ENCODE measurements at places on chromosomes 1 and 21.

DNA sequence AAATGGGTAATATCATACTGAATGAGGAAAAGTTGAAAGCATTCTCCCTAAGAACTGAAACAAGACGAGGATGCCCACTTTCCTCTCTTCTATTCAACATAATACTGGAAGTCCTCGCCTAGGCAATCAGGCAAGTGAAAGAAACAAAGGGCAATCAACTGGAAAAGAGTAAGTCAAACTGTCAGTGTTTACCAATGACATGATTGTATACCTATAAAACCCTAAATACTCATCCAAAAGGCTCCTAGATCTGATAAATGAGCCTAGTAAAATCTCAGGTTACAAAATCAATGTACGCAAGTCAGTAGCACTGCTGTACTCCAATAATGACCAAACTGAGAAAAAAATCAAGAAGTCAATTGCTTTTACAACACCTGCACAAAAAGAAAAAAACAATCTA, 575.8 kb upstream of the PRMT6 start:
- DNase-seq = no peak

DNA sequence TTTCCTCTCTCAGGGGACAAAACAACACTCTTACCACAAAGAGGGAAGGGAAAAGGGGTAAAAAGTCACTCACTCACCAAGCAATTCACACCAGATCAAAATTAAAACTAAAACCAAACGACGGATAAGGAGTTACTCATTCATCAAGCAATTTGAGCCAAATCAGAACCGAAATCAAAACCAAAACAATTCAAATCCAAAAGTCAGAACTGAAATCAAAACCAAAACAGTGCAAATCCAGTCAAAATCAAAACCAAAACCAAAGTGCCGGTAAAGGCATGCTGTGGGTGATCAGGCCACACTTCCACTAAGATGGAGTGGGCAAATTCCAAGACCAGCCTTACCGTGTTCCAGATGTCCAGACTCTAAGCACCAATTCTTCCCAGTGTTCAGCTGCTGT, 717.9 kb downstream of the AMY1C start:
- DNase-seq = no peak

- no peak for DNase-seq
These were observed 182.0 kb upstream of the CSF3R start for GRCh38 chr1:36664571-36665287.

DNA sequence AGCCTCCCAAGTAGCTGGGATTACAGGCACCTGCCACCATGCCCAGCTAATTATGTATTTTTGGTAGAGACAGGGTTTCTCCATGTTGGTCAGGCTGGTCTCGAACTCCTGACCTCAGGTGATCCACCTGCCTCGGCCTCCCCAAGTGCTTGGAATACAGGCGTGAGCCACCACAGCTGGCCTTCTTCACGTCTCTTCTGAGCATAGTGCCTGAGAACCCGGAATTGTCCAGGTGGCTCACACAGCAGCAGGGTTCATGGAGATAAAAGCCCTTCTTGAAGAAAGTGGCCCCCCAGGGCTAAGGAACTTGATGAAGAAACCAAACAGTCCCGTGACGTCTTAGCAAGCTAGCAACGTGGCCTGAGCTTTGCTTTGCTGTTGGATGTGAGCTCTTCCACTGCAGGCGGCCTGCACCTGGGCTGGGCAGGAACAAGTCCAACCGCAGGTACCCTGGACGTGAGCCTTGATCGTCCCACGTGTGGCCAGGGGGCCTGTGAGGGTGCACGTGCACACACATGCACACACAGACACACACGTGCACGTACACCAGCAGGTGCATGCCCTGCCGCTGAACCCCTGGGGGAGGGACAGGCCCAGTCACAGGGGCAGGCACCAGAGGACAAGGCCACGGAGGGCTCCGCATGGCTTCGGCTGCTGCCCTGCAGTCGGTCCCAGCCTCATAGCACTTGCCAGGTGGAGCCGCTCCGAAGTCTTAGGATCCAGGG, 23.4 kb upstream of the TRAPPC10 start:
- DNase-seq = no peak

DNA sequence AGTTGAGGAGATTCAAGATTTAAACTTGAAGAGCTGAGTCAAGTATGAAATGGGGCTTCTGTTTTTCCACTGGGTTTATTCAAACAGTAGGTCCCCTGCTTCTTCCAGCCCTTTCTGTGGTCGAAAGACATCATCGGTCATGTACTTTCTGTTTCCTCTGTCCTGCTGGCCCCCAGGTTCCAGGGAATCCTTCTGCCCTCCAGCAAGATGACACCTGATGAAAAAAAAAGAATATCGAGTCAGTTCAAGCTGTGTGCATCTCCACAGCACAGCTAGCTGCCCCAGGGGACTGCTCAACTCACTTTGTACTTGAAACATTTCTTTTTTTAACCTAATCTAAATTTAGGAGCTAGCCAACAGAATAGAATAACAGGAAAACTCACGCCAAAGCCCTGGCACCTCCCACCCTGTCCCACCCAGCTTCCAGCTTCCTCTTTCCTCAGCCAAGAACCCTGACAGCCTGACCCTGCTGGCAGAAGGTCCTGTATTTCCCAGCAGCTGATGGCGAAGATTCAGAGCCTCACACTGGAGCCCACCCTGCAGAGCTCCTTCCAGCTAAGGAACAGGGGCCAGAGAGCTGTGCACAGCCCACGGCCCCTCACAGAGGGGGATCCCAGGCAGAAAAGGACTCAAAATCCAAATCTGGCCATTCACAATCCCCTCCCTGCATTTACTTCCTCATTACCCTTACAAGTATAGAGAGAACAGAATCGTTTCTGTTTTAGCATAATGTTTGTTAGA, 176.5 kb downstream of the PSMG1 start:
- DNase-seq = no peak

- peak; percentile 62 for DNase-seq
These were observed 180.3 kb downstream of the DISC1 start for GRCh38 chr1:231806623-231807495.

- DNase-seq = no peak
These were observed 2.0 kb downstream of the FRRS1 start for GRCh38 chr1:99764439-99764838.

DNA sequence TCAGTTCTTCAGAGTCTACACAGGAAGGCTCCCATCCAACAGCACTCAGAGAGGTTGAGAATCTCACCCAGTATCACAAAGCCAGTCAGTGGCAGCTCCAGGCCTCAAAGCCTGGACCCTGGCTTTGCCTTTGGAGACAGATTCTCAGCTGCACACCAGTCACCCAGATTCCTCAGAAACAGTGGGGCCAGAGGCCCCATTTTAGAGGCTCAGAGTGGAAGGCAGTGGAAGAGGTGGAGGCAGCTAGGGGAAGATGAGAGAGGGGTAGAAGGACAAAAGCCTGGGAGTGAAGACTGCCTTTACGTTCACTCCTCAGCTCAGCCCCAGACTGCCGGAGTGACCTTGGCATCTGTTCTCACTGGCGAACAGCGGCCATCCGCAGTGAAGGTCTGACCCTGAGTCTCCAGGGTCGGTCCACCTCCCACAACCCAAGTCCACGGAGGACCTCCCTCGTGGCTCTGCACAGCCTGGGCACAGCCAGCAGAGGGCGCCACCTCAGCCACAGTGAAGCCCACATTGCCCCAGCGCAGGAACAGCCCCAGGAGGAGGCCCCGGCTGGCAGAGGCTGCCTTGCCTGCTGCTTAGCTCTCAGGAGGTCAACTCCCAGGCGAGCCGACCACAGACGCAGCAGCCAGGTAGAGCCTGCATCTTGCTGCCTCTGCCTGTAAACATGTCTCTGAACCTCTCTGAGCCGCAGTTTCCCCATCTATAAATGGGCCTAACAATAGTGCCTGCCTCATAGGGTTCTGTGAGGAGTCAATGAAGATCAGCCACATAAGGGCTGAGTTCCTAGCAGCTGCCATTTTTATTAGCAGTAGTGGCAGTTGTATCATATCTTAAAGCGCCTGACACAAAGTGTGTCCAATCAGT, 5.9 kb upstream of the FNDC5 start:
- DNase-seq = peak; percentile 62

GRCh38 chr21:39022466-39022862, 160.8 kb downstream of the PSMG1 start:
- no peak for DNase-seq

Data from nephron progenitor cell (in vitro differentiated cells).